ENCODE measurements at places on chromosomes 5 and 9.

DNA sequence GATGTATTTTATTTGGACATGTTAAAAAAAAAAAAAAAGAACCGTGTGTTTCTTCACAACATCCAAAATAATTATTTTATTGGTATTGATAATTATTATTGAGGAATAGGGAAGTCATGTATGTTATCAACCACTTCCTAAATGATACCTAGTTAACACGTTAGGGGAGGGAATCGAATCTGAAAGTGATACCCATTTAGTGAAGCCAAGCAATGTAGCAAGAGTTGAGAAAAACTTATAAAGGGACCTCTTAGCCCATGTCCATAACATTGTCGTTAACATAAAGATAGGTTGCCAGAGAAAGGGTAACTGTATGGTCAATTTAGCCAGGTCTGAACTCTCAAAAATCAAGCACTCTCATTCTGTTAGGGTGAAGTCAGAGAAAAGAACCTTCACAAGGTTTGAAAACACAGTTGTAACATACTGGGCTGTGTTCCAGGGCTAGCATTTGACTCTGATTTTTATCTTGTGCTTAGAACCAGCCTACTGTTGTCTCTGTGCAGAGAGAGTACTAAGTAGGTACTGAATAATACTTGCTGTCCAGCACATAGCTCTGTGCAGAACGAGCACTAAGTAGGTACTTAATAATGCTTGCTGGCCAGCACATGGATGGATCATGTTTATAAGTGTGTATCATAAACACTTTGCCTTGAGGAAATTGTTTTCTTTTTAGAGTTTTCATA is 60.4 kb downstream of the GHR start:
- DNase-seq, result no peak

DNA sequence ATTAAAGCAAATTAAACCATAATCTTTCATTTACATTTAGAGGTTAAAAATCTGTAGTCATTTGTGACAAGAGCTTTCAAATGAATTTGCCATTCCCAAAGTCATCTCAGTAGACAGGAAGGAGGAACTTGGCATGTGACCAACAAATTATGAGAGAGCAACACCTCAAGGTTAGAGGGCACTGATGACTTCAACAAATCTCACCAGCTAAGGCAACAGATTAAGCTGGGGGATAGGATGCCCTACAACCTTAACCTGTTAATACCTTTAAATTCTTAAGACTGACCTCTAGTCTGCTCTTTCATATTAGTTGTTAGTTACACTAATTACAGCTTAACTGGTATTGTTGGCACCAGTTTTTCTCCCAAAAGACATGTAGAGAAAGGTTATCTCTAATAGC is 18.4 kb downstream of the POU5F2 start:
- DNase-seq, result no peak

GRCh38 chr9:16475996-16476395 is 394.5 kb downstream of the BNC2 start:
- no peak for DNase-seq

GRCh38 chr5:67065237-67065636 is 131.4 kb downstream of the CD180 start:
- no peak for DNase-seq

GRCh38 chr9:124079176-124079925 is 67.8 kb downstream of the LHX2 start:
- DNase-seq, result no peak

DNA sequence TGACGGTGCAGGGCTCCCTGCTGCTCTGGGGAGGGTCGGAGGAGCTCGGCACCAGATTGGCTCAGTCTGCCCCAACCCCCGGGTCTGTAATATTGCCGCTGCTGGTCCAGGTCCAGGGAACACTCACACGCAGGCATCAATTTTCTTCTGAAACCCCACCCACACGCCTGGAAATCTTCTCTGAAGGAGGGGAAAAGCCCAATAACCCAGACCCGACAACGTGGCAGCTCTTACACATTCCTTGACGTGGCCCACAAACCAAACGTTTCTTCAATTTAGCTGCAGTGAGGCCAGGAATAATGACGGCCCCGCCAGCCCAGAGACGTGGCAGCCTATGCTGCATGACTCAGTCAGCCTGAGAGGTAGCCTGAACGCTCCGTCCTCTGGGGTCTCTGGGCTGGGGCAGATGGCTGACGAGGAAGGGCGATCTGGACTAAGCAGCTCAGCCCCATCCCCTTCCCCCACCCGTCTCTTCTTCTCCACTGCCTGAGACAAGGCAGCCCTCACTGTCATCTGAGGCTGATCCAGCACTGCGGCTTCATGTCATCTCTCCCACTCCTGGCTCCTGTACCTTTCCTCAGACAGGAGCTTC is 9.9 kb upstream of the SPARC start:
- no peak for DNase-seq

- DNase-seq, result no peak
These were observed 41.7 kb upstream of the SLC9A3 start for GRCh38 chr5:565782-566440.

DNA sequence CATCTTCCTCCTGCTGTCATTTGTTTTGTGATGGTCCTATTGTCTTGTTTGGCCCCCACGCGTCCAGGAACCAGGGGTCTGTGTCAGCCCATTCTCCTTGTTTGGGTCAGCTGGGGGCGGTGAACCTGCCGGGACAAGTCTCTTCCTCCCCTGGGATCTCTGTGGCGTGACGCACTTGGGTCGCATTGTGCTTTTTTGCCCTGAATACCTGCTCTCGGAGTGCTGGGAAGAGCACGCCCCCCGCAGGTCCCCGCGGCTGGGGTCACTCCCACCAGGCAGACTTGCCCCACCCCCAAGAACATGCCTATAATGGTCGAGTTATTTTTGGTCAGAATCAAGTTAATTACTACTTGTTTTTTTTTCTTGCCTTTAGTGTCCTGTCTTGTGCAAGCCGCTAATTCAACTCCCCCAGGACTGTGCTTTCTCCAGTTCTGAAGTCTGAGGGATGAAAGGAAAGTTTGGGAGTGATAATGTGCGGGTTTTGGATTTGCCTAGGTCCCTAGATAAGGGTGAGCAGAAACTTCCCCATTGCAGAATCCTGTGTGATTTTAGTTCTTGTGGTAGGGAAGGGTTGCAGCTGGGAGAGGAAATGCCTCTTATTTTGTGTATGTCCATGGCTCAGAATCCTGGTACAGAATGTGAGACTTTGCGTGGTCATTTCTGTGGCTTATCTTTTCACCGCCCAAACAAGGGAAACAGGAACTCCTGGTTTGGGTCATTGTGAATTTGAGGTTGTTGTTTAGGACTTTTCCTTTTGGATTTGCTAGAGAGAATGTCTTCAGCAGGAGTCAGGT is 789 bp downstream of the ACER2 start:
- DNase-seq, result no peak

- DNase-seq, result no peak
These were observed 396.5 kb downstream of the ZNF608 start for GRCh38 chr5:124349931-124350330.

- DNase-seq, result no peak
These were observed 39.8 kb downstream of the EMB start for GRCh38 chr5:50401336-50401735.

- no peak for DNase-seq
These were observed 89.3 kb downstream of the BASP1 start for GRCh38 chr5:17306726-17307091.

DNA sequence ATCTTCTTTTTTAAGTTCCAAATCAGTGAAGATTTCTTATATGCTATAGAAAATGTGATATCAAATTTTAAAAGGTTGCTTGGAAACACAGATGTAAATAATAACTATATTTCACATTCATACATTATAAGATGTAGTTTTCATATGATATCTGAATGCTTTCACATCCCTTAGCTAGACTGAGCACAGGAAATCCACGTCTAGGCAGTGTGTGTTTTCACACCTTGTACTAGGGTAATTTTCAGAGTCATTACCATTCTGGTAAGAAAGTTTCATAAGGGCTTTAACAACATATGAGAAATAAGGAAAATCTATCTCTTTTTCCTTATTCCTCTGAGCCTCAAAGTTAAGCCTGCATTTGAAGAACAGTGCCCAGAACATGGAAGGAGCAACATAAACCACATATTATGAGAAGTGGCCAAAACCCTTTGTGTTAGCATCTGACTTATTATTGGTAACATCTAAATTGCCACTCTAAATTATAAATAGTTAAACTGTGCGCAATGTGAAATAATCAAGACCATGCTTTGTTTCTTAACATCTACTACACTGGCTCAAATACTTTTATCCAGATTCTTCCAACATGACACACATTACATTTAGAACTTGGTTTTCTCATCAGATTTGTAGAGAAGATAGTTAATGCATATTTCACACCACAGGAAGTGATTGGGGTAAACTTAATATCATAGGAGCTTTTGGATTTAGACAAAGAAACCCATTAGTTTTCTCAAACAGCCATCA is 113.3 kb downstream of the PPP2R2B start:
- DNase-seq, result no peak

DNA sequence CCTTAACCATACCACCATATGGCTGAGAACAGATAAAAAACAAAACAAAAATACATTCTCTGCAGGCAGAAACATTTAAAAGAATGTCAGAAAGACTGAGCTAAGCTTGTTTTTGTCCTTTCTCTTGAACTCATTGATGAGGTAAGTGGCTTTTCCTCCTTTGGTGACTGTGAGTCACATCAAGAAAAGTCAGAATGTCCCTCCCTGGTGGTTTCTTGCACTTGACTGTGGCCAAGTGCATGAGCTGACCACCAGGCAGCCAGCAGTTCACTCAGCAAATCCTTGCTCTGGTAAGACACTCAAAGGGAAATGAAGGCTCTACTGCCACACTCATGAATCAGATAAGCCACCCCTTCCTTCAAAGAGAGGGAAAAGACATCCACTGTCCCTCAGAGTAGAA is 970.9 kb downstream of the TAF11L14 start:
- DNase-seq, result no peak

- DNase-seq, result no peak
These were observed 509.4 kb downstream of the NFIB start for GRCh38 chr9:13804532-13804931.

DNA sequence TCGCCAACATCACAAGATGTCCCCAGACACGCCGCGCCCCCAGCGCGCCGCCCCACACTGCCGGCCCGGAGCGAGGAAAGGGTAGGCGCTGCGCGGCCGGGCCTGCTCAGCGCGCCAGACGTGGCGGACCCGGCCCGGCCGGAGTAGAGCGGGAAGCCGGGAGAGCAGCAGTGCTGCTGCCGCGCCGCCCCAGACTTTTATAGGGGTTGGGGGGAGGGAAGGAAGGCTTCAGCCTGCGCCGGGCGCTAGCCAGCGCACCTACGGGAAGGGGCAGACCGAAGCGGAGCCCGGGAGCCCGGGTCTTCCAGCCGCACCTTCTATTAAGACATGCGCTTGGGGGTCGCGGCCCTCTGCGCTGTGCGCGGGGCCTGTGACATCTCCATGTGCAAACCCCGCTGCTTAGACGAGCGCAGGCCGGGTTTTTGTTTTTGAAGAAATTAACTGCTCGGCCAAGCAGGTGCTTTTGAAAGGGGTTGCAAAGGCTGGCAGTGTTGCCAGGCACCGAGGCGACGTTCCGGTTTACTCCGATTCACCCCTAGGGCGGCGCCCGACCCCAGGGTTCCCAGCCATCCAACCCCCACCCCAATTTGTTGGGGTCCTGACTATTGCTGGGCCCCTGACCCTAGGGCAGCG is 353 bp upstream of the PAX5 start:
- no peak for DNase-seq

DNA sequence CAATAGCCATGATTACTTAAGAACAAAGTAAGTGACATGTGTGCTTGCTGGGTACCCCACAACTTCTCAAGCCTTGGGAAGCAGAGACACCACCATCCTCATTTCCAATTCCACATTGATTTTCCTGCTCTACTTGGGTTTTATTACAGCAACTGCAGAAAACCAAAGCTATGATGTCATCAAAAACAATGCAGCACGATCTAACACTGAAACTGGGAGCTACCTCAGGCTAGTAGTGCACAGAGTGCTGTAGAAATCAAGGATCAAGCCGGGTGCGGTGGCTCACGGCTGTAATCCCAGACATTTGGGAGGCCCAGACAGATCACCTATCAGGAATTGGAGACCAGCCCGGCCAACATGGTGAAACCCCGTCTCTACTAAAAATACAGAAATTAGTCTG is 174.4 kb upstream of the MSX2 start:
- DNase-seq, result no peak

GRCh38 chr5:14208071-14209021 is 65.2 kb downstream of the TRIO start:
- no peak for DNase-seq

- DNase-seq, result no peak
These were observed 173.1 kb downstream of the CCDC171 start for GRCh38 chr9:15725953-15726352.

GRCh38 chr9:88991066-88992034 is at the start of gene S1PR3:
TSS of gene S1PR3 (plus strand) at chr9:88991468. CDS start at chr9:89001201, 9,733 bp downstream.
- peak; percentile 8 for DNase-seq

GRCh38 chr5:150428106-150428876 is 15.6 kb upstream of the CD74 start:
- no peak for DNase-seq

DNA sequence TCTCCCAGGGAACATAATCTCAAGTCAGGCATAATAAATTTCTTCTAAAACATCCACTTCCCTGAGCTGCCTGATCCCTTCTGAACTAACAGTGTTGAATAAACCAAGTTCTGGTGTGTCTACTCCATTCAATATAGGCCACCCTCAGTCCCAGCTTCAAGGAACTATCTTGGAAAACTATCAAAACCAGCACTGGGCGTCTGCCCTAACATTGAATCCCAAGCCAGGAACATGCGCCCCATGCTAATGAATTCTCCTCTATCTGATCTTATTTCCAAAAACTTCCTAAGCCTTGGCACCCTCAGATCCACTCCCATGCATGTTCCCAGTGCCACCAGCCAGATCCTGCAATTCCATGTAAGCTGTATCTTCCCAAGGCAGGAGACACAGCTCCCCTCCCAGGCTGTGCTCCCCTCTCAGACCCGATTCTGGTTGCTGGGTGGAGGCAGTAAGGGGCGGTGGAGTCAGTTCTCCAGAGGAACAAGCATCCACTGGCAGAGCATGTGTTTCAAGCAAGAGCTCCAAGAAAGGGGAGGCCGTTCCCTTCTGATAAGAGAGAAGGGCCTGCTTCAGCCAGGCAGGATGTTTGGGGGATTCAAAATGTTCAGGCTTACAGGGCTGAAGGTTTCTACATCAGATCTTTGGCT is 13.1 kb upstream of the FOXI1 start:
- DNase-seq, result no peak

DNA sequence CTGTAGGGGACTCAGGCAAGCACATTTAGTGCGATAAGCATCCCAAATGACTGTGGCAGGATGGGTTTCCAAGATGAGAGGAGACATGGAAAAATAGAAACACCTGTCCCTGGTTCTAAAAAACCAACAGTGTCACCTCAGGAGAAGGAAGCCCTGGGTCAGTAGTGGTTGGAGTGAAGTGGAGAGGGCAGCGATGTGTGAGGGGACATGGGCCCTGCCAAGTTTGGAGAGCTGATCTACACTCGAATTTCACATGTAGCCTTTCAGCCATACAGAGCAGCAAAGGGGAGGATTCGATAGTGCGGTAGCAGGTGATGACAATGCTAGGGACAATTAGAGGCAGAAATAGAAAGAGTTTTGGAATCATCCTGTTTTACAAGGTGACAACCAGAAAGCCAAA is 32.6 kb upstream of the LHX2 start:
- no peak for DNase-seq
